ENCODE measurements at places on chromosomes 11 and 22.

DNA sequence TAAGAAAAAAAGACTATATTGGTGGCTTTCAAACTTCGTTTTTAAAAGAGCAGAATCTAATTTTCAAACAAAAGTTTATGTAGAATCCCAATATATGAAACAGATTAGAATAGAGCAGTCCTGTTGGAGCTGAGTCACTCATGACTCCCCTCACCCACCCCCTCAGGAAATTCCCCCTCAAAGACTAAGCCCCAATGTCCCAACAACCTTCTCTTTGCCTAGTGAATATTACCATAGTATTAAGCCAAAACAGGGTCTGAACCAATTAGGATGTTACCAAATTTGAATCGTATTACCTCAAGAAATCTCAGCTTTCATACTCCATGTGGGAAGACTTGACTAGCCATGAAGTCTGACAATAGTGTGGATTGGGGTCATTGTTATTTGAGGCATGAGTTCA, 7.8 kb upstream of the PIWIL4 start:
- no peak for DNase-seq

GRCh38 chr11:95717314-95717713, 72.3 kb downstream of the FAM76B start:
- DNase-seq = no peak

- no peak for DNase-seq
Observed at GRCh38 chr11:85685820-85686459, at the start of gene CCDC89. TSS of gene CCDC89 (minus strand) at chr11:85686195. CDS start at chr11:85686130, 65 bp downstream.

DNA sequence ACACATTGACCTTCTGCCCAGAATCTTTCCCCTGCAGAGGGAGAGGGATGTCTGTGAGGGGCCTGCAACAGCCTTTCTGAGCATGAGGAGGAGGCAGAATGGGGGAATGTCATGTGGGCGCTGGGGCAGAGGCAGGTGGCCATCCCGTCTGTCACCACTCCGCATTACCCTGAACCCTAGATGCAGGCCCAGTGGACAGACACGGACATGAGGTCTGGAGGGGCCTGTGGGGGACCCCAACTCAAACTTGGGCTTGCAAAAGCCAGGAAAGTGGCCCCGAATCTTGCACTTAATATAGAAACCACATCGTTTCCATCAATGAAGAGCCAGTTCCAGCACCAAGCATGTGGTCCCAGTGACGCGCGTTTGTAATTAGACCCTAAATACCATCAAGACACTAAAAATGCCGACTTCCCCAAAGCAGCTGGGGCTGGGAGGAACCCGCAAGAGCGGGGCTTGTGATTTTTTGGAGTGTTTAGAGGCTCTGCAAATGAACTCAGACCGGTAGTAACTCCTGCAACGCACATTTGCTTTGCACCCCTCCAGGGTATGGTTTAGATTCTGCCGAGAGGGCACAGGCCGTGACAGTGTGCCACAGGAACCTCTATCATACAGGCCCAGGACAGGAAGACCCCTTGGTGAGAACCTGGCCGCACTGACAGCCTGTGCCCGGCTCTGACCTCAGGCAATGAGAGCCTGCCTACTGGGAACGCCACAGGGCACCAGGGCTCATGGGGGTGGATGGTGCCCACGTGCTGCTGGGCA, 109.3 kb downstream of the CTTN start:
- DNase-seq = no peak

GRCh38 chr22:47169801-47170140, 407.3 kb downstream of the TBC1D22A start:
- DNase-seq = no peak

DNA sequence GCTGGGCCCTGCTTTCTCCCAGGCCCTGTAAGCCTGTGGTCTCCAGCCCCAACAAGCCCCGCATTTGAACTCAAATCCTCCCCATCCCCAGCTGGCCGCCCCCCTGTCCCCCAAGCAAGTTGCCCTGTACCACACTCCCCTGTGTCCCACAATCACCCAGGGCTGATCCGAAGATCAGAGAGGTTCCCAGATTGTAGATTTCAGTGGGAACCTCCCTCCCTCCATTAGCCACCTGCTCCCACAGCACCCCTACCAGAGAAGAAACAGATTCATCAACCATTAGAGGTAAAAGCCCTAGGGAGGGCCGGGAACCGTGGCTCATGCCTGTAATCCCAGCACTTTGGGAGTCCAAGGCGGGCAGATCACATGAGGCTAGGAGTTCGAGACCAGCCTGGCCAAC, 107.5 kb downstream of the FEZ1 start:
- no peak for DNase-seq

All from T-helper 2 cell (primary cell).